ENCODE measurements at places on chromosomes 2 and 18. TPM values are rescaled to one million over a fixed set of nuclear protein-coding genes. Genes with fewer than 3 reads are reported as not detected.

Gene IFT172
- 32.1 TPM for total RNA-seq

Gene AFF3
- 2.9 TPM for total RNA-seq

Gene AMER3
- not detected for total RNA-seq

Gene RFTN2
- 27.3 TPM for total RNA-seq

Gene SF3B6
- 87.8 TPM for total RNA-seq

Gene ABCG8
- total RNA-seq: 0.16 TPM

- DNase-seq: no peak
Observed at GRCh38 chr18:41059126-41059415, 896.0 kb upstream of the PIK3C3 start.

GRCh38 chr2:27095745-27096651, 9.4 kb downstream of the KHK start:
- DNase-seq: no peak

GRCh38 chr2:46732127-46732526, 183.5 kb downstream of the MCFD2 start:
- no peak for DNase-seq

GRCh38 chr18:3305933-3306332, 44.0 kb downstream of the MYL12B start:
- DNase-seq: no peak

- DNase-seq: no peak
Observed at GRCh38 chr2:240205348-240205747, 64.9 kb upstream of the OTOS start.

GRCh38 chr2:148952621-148953020, 77.6 kb downstream of the KIF5C start:
- DNase-seq: no peak

DNA sequence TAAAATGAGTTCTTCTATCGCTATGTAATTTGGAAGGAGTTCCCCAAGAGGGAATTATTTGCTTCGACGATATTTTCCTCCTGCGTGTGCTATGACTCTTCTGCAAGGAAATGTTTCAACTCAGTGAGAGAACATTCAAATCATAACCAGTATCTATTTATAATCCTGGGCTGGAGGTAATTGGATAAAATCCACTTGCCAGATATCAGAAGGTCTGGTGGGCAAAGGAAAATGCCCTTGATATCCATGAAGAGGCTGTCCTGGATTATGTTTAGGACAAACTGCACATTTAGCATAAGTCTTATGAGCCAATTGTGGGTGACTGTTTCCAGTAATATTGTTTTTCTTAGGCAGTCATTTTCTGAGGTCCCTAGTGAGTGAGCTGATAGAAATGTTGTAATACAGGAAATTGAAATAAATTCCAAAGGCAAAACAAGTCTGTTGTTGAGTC, 17.7 kb downstream of the RPIA start:
- DNase-seq: no peak

DNA sequence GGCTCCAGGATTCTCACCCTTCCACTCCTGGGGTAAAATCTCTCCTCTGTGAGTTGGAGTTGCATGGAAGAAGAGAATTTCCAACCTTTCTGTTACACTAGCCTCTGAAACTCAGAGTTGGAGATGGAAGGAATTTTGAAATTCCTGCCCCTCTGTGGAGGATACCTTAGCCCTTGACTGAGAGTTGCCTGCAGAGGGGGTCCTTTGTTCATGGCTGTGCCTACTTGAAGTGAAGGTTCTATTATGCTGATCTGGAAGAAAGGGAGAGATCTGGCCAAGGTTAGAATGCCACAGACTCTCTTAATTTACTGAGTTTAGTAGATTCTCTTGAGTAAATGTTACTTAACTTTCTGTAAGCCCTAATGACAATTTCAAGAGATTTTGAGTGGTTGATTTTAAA, 626.6 kb upstream of the GYPC start:
- DNase-seq: no peak

DNA sequence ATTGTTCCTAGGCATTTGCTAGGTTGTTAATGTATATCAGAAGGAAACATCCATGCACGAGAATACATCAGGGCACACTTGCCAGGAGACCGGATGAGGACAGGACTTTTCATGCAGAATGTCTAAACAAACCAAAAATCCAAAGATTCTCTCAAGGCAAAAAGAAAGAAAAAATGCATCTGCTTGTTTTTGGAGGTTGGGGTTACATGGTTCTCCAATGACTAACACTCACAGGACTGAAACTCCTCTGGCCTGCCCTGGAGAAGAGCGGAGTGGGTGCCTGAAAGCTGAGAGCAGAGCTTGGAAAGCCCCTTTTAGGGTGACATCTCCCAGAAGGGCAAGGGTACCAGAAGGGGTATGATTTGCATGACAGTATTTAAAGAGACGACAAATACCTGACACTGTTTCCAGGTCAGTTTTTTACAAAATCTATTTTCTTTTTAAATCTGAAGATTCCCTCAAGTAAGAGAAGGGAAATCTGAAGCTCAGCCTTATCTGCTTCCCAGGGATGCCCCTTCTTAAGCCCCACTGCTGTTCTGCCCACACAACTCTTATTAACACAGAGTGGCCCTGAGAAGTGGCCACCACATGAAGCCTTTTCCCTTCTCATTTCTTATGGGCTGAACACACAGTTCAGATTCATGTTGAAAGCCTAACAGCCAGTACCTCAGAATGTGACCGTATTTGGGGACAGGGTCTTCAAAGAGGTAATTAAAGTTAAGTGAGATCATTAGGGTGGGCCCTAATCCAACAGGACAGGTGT, 216.4 kb downstream of the STK39 start:
- DNase-seq: no peak

DNA sequence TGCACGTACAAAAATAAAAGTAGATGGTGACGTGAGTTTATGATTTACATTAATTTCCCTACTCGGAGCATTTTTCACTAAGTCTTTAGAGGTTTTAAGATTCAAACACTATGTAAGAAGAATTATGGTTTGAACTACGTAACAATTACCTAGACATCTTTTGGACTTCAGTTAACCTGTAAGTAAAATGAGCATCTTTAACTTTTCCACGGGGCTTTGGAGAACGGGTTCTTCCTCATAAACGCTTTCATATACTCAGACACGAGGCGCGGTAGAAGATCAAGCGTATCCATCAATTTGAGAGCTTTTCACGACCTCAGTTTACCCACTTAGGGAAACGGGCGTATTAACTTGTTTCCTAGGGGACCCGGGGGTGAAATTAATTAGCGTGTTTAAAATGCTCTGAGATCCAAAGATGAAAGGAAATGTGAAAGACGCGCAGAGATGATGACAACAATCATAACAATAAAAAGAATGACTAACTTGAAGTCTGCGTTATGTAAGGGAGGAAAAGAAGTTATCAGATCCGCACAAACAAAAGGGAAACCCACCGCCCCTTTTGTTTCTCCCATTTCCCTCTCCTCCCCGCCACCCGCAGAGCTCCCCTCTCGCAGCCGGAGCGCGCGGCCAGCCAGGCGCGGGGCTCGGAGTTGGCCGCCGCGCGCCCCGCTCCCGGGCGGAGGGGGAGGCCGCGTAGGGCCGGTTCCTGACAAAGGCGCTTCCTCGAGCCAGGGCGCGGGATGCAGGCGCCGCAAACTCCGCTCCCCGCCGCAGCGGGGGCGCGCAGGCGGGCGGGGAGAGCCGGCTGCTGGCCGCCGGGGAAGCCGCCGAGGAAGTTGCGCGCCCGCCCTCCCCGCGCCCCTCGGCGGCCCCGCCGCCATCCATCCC, 807 bp downstream of the PELI1 start:
- DNase-seq: no peak

GRCh38 chr2:219297766-219298456, 11.3 kb downstream of the PTPRN start:
- no peak for DNase-seq

DNA sequence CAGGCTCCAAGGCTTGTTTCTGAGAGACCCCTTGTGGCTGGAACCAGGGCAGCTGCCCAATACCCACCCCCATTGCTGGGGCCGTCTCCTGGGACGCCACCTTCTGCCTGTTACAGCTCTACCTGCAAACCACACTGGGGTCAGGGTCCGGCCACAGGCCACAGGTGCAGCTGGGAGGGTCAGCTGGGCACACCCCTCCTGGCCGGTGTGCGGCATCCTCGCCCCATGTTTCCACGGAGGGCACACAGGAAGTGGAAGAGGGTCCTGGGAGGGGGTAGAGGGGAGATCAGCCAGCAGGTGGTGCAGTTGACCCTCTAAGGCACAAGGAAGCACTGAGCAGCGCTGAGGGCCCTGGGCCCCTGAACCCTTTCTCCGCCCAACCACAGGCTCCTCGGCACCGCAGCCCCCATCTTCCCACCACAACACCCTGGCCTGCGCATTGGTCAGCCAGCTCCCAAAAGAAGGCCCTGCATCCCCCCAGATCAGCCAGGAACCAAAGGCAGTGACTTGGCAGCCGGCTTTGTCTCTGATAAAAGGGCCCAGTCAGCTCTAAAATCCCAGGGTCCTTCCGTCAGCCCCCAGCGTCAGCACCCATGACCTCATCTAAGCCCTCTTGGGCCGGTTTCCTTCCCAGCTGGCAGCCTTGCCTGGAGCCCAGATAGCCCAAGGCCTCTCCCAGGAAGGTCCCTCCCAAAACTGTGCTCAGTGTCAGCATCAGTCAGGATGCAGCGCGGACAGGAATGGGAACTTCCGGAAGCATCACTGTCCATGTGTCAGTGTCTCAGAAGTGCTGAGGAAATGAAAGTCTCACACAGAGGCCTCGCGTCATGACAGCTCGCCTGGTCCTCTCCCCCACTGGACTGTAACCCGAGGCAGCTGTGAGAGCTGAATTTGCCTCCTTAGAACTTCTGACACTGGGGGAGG, 1.7 kb downstream of the ERFE start:
- DNase-seq: no peak

- DNase-seq: no peak
Observed at GRCh38 chr2:63842149-63843061, 709 bp downstream of the UGP2 start.

DNA sequence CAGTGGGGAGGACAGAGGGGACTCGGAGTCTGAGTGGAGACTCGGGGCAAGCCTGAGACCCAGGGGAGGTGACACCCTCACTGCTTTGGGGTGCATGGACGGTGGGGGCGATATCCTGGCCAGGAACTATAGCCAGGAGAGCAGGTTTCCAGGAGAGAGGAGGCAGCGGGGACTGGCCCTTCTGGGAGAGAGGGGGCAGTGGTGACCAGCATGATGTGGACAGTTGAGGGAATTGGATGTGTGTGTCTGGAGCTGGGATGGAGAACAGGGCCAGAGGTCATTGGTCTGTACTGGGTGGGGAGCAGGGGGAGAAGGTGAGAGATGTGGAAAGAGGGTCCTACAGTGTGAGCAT, 63.6 kb downstream of the ACKR3 start:
- no peak for DNase-seq

DNA sequence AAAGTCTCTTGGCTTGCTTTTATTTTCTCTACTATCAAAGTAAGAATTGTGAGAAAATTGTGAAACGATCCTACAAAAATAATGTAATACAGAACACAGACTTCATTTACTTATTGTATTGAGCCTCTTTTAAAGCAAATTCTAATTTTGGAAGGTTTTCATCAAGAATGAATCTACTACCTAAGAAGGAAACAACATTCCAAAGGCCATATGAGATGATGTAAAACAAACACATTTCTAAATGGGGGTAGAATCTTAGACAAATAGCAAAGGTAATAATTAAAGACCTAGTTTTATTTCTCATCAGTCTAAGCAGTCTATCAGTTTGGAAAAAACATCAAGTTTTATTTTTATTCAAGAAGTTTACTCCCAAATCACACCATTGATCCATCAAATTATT, 20.6 kb downstream of the FN1 start:
- no peak for DNase-seq

All from omental fat pad (tissue), 4 donors.